ENCODE measurements at places on chromosomes 4 and X.
A peak's percentile ranks its signal among the peaks of the same experiment; 100 is the strongest.

- no peak for DNase-seq
These were observed 14.4 kb downstream of the MGARP start for GRCh38 chr4:139265654-139266053.

GRCh38 chr4:89829470-89830138, 7.4 kb downstream of the SNCA start:
- no peak for DNase-seq

DNA sequence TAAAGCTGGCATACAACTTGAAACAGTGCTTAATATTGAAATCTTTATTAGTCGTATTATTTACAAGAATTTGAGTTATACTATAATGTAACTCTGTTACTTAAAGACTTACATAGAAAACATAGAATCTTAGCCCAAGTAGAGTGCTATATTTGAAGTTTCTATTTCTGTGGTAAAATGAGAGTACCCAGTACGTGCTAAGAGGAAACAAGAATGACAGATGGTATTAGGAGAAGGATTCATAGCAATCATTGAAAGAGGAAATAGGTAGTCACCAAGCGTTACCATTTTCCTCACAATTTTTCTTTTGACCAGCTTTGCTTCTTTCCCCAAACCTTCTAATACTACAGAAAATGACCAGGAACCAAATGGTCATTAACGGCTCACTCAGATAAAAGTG, 412.1 kb upstream of the GRIA3 start:
- no peak for DNase-seq

- DNase-seq: peak; percentile 29
These were observed 2.3 kb upstream of the METTL14 start for GRCh38 chr4:118682928-118683327.

DNA sequence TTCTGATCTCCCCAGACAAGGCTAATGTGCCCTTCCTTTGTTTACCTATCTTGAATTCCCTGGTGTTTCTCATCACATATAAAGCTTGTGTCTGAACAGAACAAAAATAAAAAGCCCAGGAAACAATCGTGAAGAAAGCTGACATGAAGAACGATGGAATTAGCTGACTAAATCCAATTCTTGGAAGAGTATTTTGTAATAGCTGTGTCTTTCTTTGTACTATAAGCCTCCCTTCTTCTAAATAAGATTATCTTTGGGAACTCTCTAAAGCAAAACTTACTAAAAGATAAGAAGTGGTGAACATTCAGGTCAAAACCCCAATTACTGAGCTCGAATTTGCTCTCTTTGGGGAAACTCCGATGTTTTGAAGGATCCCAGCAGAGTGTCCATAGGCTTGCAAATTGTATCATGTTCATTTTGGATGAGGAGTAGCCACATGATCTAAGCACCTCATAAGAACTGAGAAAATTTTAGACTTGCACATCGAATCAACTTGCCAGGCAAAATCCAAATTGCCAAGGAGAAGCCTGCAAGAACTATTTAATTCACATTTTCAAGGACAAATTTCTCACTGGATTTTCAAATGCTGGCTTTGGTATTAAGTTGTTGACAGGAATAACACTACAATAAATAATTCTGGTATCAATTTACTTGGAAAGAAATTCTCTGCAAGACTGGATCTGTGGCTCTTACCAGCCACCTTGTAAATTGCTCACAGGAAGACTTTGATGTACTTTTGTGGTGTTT, 106.2 kb downstream of the LNX1 start:
- DNase-seq: no peak

All from ACHN (cell line).